ENCODE measurements at places on chromosomes 6 and 20. TPM values are rescaled to one million over a fixed set of nuclear protein-coding genes. Genes with fewer than 3 reads are reported as not detected.

The NECAB3 gene
- total RNA-seq: 29.6 TPM

DNA sequence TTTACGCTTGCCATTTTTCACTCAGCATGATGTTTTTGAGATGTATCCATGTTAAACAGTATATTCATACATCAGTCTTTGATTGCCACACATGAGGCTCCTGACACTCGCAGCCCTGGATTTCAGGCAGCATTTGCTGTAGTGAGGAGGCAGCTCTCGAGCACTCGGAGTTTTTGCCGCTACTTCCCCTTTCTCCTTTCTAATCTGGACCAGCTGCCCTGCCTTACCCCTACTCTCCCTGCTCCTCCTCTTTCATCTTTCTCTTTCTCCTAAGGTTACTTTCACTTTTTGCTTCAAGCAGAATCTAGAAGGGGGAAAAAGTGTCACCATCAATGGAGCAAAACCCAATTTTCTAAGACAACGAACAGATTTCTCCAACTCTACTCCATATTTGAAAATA, 5.9 kb upstream of the CST3 start:
- H3K36me3 ChIP-seq: no peaks in the 10 kb centered on the region
- H3K27ac ChIP-seq: no peak overlapping the region
- no peak for DNase-seq
- H3K27me3 ChIP-seq: no peaks in the 10 kb centered on the region
- H3K4me1 ChIP-seq: peaks cover 5% of the 10 kb centered on the region

- DNase-seq: no peak
- no peaks in the 10 kb centered on the region for H3K36me3 ChIP-seq
- no peaks in the 10 kb centered on the region for H3K4me1 ChIP-seq
- H3K27me3 ChIP-seq: no peaks in the 10 kb centered on the region
Observed at GRCh38 chr20:24634855-24635254, 165.4 kb downstream of the SYNDIG1 start.

- DNase-seq: no peak
- H3K36me3 ChIP-seq: no peaks in the 10 kb centered on the region
- no peaks in the 10 kb centered on the region for H3K4me1 ChIP-seq
- H3K27me3 ChIP-seq: no peaks in the 10 kb centered on the region
Observed at GRCh38 chr6:68427630-68428029, 207.5 kb upstream of the ADGRB3 start.

DNA sequence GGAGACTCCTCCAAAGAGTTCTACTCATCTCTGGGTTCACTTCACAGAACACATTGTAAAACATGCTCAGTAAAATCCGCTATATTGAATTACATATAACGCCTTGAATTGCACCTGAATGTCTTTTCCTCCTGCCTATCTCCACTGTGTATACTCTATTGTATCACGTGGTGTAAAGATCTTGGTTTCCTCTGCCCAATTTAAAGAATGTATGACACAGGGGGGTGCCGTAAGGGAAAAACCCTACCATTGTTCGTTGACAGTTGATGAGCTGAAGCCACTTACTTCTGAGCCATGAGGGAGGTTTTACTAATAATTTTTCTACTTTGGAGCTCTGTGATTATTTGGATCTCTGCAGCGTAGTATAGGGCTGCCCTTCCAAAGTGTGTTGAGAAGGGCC, 6.0 kb downstream of the ASF1A start:
- DNase-seq: no peak
- H3K4me1 ChIP-seq: peaks cover 13% of the 10 kb centered on the region
- H3K27ac ChIP-seq: no peak overlapping the region
- H3K36me3 ChIP-seq: no peaks in the 10 kb centered on the region
- H3K4me3 ChIP-seq: no peak overlapping the region
- no peaks in the 10 kb centered on the region for H3K27me3 ChIP-seq

The PCED1A gene
- total RNA-seq: 40.6 TPM

The ARMC12 gene
- total RNA-seq: not detected

The GRM1 gene
- 0.54 TPM for total RNA-seq

The TINAG gene
- not detected for total RNA-seq

The RIPOR3 gene
- 4.5 TPM for total RNA-seq

DNA sequence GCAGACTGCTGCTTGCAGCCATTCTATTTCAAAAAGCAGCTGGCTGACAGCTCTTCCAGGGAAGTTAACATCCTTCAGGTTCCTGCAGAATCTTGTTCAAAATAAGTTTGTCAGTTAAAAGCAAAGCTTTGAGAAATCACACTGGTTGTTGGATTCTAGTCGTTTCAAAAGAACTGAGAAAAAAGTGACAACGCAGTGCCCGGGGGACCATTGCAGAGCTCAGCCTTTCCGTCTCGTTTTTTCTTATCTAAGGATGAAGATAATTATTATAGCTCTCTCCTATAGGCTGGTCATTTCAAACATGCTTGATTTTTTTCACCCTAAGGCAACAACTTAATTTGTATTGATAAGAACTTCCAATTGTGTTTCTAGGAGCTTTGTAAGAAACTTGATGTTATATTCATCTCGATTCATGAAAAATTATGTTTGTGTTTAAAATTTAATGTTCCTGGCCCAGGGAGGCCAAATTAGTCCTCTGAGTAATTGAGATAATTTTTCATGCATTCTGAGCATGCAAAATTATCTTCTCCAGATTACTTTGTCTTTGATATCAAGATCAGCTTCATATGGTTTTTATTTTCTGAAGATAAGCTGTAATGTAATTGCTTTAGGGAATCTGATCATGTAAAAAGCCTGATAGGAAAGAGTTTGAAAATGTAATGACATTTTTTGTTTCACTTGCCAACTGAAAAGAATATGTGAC, 58.4 kb downstream of the SNAP25 start:
- no peaks in the 10 kb centered on the region for H3K27me3 ChIP-seq
- no peaks in the 10 kb centered on the region for H3K36me3 ChIP-seq
- H3K27ac ChIP-seq: no peak overlapping the region
- H3K4me1 ChIP-seq: peaks cover 9% of the 10 kb centered on the region

DNA sequence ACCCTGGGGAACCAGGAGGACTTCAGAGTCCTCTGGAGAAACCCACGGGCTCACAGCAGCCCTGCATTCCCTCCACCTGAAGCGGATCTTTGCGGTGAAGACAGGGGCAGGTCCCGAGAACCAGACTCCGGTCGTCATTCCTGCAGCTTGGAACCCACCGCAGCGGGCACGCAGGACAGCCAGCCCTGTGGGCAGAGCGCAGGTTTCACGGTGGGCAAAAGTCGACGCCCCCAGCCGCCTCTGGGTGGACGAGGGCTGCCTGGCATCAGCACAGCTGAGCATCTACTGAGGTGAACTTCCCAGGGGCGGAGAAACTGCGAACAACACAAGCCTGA, 118.3 kb downstream of the PSMB1 start:
- no peaks in the 10 kb centered on the region for H3K27me3 ChIP-seq
- H3K4me1 ChIP-seq: no peaks in the 10 kb centered on the region
- no peak for DNase-seq
- no peaks in the 10 kb centered on the region for H3K36me3 ChIP-seq
- no peak overlapping the region for H3K4me3 ChIP-seq

The C2 gene
- 13.8 TPM for total RNA-seq

GRCh38 chr6:35719404-35719829, 17.4 kb upstream of the ARMC12 start:
- DNase-seq: no peak
- H3K36me3 ChIP-seq: no peaks in the 10 kb centered on the region
- H3K4me1 ChIP-seq: peaks cover 64% of the 10 kb centered on the region
- peak overlapping the region; percentile 62 for H3K27ac ChIP-seq

The TMEM151B gene
- not detected for total RNA-seq

DNA sequence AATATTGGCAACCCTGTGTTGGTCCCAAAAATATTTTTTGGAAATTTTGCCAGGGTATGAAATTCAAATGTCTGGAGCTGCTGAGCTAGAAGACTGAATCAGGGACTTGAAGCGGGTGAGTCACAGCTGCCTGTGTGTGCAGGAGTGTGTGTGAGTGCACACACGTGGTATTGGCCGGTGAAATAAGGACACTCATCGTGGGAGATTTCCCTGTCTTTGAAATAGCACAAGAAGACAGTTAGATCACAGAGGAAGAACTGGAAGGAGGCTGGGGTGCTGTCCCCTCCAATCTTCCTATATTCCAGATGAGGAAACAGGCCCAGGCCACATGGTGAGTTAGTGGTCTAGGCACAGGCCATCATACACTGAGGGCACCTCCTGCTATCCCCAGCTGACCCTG, 123.8 kb upstream of the MLN start:
- H3K4me3 ChIP-seq: no peak overlapping the region
- H3K27me3 ChIP-seq: no peaks in the 10 kb centered on the region
- no peaks in the 10 kb centered on the region for H3K4me1 ChIP-seq
- no peak overlapping the region for H3K27ac ChIP-seq
- H3K36me3 ChIP-seq: no peaks in the 10 kb centered on the region

DNA sequence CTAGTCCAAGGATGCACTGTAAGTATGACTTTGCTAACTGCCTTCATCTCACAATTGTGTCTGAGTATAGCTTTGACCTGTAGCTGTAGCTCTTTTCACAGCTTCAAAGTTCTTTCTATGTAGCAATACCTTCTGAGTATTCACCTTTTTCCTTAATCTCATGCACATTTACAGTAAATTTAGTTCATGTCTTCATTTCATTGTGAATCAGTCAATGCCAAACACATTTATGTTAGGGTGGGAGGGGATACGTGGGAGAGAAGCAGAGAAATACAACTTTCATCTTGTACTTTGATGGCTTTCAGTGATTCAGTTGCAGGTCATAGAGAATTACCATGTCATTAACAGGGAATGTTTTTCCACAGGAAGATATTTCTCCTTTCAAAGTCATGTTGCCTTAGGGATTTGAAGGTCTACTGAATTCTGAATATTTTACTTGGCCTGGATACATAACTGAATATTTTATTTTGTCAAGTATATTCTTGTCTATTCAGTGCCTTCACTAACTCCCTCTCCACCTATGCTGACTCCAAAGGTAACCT, 119.2 kb downstream of the TINAG start:
- no peaks in the 10 kb centered on the region for H3K36me3 ChIP-seq
- H3K27ac ChIP-seq: no peak overlapping the region
- H3K27me3 ChIP-seq: no peaks in the 10 kb centered on the region
- no peaks in the 10 kb centered on the region for H3K4me1 ChIP-seq
- no peak overlapping the region for H3K4me3 ChIP-seq
- no peak for DNase-seq

GRCh38 chr6:40146902-40147301, 212.6 kb upstream of the MOCS1 start:
- H3K4me1 ChIP-seq: no peaks in the 10 kb centered on the region
- no peaks in the 10 kb centered on the region for H3K27me3 ChIP-seq
- no peak for DNase-seq
- H3K36me3 ChIP-seq: no peaks in the 10 kb centered on the region
- H3K4me3 ChIP-seq: no peak overlapping the region
- no peak overlapping the region for H3K27ac ChIP-seq

The GPR6 gene
- total RNA-seq: not detected
